Mesothelial cell of epicardium (in vitro differentiated cells): ENCODE measurements at places on chromosomes 7 and 10.

DNA sequence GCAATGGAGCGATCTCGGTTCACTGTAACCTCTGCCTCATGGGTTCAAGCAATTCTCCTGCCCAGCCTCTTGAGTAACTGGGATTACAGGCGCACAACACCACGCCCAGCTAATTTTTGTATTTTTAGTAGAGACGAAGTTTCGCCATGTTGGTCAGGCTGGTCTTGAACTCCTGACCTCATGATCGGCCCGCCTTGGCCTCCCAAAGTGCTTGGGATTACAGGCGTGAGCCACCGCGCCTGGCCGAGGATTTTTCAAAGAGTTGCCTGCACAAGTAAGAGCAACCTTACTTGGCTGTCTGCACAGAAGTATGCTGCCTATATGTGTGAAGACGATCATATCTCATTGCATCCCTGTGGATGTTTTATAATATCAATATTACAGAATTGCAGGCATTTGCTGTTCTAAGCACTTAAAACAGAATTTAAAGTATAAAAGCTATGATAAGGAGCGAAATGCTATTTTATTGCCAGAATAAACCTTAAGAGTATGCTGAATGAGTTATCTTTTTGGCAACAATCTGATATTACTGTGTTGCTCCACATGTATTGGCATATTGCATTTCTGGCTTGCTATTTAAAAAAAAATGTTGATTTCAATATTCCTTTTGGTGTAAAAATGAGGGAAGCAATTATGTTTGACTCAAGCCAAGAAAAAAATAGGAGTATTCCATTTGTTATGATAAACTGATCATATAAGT, 379.4 kb upstream of the SEMA3D start:
- no peak for DNase-seq

- DNase-seq, result no peak
Observed at GRCh38 chr10:94343151-94343550, 19.6 kb downstream of the NOC3L start.

- DNase-seq, result no peak
Observed at GRCh38 chr10:132078746-132079345, 13.1 kb downstream of the JAKMIP3 start.

DNA sequence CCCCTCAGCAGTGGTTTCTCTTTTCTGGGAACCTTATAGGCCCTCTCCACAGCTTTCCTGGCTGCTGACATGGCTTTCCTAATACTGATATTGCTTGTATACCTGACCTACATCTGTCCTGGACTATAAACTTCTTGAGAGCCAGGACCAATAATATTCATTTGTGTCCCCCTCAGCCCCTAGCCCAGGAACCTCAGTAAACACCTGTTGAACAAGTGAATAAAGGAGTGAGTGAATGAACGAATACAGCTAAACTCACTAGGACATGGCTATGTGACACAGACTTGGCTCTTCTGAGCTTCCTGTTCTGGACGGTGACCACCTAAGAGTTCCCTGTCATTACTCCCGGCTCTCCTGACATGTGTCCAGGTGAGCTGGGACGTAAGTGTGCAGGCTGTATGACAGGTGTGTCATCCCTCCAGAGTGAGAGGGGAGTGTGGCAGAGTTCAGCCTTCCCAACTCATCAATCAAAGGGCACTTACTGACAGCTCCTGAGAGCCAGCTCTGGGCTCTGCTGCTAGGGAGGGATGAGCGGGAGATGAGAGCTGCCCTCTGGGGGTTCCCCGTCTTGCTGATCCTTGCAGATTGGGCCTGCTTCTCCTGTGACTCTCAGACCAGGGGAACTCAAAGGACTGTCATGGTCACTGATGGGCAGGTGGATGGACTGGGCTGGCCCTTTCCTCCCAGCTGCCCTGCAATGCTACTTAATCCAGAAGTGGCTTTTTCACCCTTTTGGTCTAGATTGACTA, 84.5 kb downstream of the HIF1AN start:
- no peak for DNase-seq

DNA sequence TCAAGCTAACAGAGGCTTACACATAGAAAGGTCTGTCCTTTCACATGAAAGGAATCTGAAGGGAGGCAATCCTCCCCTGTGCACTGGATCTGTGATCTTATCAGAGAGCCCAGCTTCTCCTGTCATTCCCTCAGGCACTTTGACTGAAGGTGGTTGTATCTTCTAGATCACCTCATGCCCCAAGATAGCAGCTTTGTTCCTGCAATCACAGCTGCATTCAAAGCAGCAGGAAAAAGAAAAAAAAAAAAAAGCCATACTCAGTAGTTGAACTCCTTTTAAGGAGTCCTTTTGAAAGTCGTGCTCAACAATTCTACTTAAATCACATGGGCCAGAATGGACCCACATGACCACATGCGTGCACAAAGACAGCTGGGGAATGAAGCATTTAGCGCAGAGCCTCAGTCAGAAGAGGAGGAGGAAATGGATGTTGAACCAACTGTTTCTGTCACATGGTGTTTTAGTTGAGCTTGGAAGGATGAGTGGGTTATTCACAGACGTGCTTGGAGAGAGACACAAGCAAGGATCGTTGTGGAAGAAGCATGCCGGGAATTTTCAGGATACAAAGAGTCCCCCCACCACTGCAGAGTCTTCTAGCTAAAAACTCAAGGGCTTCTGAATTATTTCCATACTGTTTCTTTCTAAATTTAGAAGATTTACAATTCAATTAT, 13.0 kb upstream of the PFKP start:
- no peak for DNase-seq

- DNase-seq, result no peak
Observed at GRCh38 chr7:4110438-4110837, 571.7 kb upstream of the FOXK1 start.

- DNase-seq, result no peak
Observed at GRCh38 chr10:104109908-104110662, 11.9 kb upstream of the SFR1 start.

GRCh38 chr7:26777385-26777784, 87.0 kb downstream of the SKAP2 start:
- no peak for DNase-seq

DNA sequence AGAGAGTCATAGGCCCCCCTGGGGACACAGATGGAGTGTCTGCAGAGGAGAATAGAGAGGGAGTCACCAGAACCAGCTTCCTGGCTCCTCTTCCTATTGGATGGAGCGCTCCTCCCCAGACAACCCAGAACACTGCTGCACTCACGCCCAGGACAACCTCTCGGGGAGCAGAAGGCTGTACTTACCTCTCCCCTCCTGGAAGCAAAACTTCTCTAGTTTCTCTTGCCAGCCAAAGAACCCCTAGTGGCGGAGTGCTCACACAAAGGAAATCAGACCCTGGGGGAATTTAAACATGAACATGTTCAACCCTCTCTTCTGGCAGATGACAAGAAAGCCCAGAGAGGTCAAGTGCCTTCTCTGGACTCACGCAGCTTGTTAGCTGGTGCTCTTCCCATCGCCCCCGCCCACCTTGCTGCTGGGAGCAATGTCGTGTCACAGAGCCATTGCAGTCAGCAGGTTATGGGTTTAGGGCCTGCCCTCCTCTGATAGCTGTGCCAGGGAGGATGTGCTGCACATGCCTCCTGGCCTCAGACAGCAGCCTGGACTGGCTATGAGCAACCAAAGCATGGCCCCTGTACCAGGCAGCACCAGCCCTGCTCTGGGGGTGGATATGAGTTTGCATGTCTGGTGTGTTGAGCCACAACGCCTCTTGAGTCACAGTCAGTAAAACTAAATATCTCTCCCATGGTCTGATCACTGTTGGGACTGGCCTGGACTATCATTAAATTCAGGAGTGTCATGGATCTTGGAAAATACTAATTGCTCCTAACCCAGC, 84.4 kb downstream of the SLIT1 start:
- no peak for DNase-seq

DNA sequence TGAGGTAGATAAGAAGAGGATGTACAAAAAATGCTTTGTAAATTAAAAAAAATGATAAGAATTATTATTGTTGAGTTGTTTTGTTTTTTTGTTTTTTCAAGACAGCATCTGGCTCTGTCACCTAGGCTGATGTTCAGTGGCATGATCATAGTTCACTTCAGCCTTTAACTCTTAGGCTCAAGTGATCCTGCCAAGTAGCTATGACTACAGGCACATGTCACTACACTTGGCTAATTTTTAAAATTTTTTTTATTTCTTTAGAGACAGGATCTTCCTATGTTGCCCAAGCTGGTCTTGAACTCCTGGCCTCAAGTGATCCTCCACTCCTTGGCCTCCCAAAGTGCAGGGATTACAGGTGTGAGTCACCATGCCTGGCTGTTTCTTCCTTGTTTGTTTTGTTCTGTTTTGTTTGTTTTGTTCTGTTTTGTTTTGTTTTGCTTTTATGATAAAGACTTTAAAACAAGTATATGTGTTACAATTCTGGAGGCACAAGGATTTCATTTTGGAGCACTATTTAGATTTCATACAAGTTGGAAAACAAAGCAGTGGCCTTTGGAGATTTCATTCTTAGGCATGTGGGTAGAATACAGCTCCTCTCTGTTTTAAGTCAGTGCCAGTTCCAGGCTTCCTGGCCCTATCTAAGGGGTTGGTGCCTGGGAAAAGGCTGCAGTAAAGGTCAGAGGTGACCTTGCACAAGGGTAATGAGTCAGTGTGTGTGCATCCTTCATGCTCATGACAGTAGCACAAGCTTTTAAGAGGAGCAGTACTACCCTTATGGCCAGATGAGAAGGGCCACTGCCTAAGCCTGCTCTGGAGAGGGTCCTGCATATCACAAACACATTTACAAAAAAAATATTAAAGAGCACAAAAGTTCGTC, 17.9 kb downstream of the FGFBP3 start:
- no peak for DNase-seq

DNA sequence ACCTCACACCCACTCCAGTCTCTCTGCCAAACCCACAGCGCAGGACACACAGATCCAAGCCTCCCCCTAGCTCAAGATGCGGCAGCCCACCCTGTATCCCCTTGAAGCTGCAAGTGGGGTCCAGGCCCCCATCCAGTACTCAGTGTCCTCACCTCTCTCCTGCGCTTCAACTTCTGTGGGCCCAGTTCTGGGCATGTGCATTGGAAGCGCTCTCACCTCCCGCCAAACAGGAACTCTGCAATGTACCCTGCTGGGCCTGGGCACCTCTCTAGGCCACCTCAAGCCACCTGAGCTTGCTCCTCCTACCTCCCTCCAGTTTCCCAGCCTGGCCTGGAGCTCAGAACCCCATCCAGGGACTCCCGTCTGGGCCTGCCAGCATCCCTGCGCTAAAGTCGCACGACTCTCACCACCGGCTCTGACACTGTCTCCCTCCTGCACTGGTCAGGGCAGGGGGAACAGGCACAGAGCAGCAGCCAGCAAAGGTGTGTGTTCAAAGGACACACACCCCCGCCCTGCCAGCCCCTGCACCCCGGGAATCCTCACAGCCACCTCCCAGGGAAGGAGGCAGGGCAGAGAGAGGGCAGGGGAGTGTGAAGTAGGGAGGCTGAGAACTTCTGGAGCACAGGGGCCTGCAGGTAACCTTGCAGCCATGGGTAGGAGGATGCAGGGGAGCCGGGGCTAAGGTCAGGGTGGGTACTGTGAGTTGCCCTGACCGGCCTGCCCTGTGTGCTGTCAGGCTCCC, 51.7 kb upstream of the MSMB start:
- no peak for DNase-seq

DNA sequence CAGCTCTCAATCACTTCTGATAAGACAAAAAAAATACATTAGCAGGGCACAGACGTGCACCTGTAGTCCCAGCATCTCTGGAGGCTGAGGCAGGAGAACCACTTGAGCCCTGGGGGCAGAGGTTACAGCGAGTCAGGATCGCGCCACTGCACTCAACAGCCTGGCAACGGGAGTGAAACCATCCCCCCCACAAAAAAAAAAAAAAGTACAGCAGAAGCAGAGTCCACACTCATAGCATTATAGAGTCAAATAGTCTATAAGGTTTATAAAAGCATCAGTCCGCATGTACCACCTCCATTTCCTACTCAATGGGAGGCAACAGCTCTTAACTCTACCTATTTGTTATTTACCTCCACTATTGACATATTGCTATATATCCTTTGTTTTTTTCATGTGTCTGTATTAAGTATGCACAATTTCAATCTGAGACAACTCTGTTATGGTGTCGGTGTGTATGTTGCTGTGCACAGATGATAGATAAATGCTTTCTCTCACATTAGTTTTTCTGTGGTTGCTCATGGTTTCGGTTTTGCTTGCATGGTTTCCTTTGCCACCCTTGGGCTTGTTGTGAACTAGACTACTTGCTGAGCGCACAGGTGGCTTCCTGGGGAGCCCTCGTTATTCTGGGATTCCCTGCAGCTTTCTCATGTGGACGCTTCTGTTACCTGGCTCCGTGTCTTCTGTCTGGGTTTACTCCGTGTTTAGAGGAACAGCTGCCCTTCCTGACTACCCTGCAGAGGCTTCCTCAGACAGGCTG, 40.4 kb downstream of the PROSER2 start:
- DNase-seq, result no peak

DNA sequence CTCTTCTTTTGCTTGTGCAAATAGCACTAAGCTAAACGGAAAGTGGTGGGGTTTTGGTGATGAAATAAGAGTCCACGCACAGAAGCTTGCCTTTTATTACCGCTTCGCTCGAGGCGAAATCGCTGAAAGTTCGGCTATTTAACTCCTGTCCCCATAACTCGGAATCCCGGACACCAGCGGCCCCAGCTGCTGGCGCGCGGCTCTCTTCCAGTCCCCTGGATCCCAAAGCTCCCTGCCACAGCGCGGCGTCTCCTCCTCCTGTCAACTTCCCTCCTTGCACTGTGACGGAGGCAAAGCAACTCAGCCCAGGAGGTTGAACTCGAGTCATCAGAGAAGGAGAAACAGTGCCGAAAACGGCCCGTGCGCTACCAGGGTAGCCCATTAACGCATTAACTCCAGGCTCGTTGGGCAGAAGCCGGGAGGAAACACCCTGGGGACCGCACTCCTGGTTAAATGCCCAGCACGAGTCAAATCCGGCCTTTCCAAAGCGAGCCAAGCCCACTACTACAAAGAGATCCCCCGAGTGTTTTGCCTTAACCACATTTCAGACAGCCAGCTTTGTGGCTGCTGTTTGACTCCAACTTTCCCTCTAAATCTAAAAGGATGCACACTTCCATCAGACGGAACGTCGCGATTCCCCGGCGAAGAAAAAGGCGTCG, 1.3 kb downstream of the SEMA3D start:
- peak; percentile 65 for DNase-seq

DNA sequence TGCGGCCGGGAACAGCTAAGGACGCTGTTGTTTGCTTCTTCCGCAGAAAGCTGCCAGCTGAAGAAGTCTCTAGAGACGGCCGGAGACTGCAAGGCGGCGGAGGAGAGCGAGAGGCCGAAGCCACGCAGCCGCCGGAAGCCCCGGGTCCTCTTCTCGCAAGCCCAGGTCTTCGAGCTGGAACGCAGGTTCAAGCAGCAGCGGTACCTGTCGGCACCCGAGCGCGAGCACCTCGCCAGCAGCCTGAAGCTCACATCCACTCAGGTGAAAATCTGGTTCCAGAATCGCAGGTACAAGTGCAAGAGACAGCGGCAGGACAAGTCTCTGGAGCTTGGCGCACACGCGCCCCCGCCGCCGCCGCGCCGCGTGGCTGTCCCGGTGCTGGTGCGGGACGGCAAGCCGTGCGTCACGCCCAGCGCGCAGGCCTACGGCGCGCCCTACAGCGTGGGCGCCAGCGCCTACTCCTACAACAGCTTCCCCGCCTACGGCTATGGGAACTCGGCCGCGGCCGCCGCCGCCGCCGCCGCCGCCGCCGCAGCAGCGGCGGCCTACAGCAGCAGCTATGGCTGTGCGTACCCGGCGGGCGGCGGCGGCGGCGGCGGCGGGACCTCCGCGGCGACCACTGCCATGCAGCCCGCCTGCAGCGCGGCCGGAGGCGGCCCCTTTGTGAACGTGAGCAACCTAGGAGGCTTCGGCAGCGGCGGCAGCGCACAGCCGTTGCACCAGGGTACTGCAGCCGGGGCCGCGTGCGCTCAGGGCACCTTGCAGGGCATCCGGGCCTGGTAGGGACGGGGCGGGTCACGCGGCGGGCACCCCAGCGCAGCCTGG, 2.4 kb downstream of the NKX2-3 start:
- no peak for DNase-seq
